Activated CD4-positive, alpha-beta T cell treated with anti-CD3 and anti-CD28 coated beads, Interleukin-2, amount 10 ng/mL, durations not matched to agents 7 days and 5 days (primary cell): ENCODE measurements at places on chromosomes 13 and 19. TPM values are rescaled to one million over a fixed set of nuclear protein-coding genes. Genes with fewer than 3 reads are reported as not detected.

- H3K27me3 ChIP-seq, result peaks cover 2% of the 10 kb centered on the region
- H3K4me3 ChIP-seq, result no peak overlapping the region
- no peak for DNase-seq
- H3K36me3 ChIP-seq, result no peaks in the 10 kb centered on the region
- no peak overlapping the region for H3K27ac ChIP-seq
- no peaks in the 10 kb centered on the region for H3K4me1 ChIP-seq
Observed at GRCh38 chr19:54084410-54084809, 3.2 kb upstream of the TARM1 start.

GRCh38 chr13:76351541-76352229 lies 534.5 kb downstream of the KCTD12 start:
- no peak for DNase-seq
- H3K27ac ChIP-seq, result no peak overlapping the region
- no peaks in the 10 kb centered on the region for H3K4me1 ChIP-seq
- H3K4me3 ChIP-seq, result no peak overlapping the region
- H3K36me3 ChIP-seq, result no peaks in the 10 kb centered on the region

DNA sequence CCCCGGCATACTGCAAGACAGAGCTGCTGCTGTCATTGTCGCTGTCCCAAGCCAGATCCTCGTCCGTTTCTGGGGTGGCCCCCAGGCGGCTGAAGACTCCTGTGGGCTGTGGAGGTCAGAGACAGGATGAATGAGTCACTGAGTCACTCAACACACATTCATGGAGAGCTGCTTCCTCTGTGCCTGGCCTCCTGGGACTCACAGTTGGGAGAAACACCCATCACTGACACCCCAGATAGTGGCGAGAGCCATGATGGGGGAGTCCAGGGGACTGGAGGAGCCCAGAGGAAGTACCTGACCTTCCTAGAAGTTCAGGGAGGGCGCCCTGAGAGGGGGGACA lies 26.0 kb downstream of the C19orf47 start:
- no peaks in the 10 kb centered on the region for H3K4me1 ChIP-seq
- H3K4me3 ChIP-seq, result no peak overlapping the region

DNA sequence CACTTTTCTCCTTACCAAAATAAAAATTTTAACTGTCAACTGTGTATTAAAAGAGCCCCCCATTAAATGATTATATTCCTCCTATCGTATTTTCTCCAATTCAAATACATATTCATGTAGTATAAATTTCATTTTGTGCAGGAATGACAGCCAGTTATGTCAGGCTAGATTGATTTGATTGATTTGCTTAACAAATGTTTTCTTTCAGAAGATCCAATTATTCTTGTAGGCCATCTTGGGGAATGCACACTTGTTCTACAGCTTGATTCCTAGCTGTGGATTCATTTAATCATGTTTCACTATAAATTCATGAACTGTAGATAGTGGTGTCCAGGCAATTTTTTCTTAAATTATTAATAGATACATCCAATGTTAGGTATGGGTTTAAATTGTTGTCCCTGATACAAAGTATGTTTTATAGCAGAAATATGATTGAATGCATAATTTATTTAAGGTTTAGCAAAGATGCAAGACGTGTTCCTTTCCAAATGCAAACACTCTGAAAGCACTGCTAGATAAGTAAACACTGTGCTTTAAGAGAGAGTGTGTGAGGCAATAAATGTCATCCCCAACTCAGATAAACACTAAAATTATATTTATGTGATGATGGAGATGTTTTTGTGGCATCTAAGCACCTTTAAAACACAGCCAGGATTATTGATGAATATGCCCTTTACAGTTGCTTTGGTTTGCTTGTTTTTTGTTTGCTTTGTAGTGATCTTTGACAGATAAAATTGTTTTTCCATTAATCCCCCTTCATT lies 531.1 kb downstream of the DCT start:
- H3K27me3 ChIP-seq, result no peaks in the 10 kb centered on the region
- H3K27ac ChIP-seq, result no peak overlapping the region
- DNase-seq, result no peak
- no peaks in the 10 kb centered on the region for H3K36me3 ChIP-seq
- no peaks in the 10 kb centered on the region for H3K4me1 ChIP-seq
- H3K4me3 ChIP-seq, result no peak overlapping the region

DNA sequence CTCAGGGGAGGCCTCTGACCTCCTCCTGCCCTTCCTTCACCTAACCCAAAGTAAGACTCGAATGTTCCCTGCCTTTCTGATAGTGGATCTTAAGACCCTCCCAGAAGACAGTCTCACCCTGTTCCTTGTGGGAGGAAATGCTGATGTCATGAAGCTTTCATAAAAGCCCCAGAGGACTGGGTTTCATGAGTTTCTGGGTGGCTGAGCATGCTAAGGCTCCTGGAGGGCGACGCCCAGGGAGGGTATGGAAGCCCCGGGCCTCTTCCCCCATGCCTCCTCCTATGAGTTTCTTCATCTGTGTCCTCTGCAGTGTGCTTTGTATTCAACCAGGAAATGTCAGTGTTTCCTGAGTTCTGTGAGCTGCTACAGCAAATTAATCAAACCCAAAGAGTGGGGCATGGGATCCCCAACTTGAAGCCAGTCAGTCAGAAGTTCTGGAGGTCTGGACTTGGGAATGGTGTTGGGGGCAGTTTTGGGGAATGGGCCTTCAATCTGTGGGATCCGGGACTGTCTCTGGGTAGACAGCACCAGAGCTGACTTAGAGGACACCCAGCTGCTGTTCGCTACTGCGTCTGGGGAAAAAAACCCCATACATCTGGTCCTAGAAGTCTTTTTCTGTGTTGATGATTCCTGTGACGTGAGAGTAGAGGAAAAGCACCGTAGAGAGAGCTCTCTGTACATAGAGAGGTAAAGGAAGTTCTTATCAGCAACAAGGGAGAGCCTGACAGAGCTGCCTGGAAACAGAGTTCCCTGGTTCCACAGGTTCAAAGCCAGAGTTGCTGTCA lies 2.0 kb upstream of the LILRB2 start:
- peaks cover 41% of the 10 kb centered on the region for H3K27me3 ChIP-seq
- no peak overlapping the region for H3K27ac ChIP-seq
- H3K4me3 ChIP-seq, result no peak overlapping the region
- no peaks in the 10 kb centered on the region for H3K36me3 ChIP-seq
- no peak for DNase-seq

RAVER1 gene
- 75.6 TPM for total RNA-seq

IGSF23 gene
- not detected for total RNA-seq

ZNF823 gene
- total RNA-seq, result 6.7 TPM

SLC8A2 gene
- not detected for total RNA-seq

ZNF880 gene
- total RNA-seq, result 17.8 TPM

SIGLEC7 gene
- not detected for total RNA-seq

PRODH2 gene
- total RNA-seq, result not detected
